Mesendoderm (in vitro differentiated cells): ENCODE measurements at places on chromosomes 12 and 14.

DNA sequence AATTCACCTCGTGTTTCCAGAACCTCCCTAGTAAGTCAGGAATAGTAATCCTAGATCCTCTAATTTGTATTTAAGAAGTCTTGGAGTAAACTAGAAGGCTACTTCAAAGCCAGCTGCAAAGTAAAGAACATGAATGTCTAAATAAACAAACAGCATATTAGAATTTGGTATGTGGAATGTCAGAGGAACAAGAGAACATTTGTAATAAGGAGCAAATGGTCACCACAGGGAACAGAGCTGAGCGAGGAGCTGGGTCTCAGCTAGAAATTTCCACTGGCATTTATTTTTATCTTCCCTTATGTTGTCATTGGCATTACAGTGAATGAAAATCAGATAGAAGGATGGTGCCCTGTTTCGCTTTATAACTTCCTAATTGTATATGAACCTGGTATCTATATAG is 50.2 kb downstream of the FRMD6 start:
- DNase-seq = peak; percentile 22

- no peak for DNase-seq
Measured at GRCh38 chr12:6478416-6478815, 7.9 kb upstream of the VAMP1 start.

- DNase-seq = peak; percentile 83
Measured at GRCh38 chr12:57008178-57008577, 1.8 kb upstream of the ZBTB39 start.

GRCh38 chr12:124208489-124208888 is 86.4 kb upstream of the RFLNA start:
- no peak for DNase-seq

DNA sequence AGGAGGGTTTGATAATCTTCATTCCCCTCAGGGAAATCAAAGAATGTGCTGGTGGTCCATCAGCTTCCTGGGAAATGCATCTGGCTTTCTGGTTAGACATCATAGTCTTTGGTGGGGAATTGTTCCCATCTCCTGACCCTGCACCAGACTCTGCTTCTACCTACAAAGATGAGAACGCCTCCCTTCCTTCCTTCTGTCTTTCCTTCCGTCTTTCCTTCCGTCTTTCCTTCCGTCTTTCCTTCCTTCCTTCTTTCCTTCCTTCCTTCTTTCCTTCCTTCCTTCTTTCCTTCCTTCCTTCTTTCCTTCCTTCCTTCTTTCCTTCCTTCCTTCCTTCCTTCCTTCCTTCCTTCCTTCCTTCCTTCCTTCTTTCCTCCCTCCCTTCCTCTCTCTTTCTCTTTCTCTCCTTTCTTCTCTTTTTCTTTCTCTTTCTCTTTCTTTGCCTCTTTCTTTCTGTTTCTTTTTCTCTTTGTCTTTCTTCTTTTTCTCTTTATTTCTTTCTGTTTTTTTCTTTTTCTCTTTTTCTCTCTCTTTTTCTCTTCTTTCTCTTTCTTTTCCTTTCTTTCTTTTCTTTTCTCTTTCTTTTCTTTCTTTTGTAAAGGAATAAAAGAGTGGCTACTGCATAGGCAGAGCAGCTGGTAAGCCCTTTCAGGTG is 189.0 kb upstream of the ARHGAP5 start:
- no peak for DNase-seq

DNA sequence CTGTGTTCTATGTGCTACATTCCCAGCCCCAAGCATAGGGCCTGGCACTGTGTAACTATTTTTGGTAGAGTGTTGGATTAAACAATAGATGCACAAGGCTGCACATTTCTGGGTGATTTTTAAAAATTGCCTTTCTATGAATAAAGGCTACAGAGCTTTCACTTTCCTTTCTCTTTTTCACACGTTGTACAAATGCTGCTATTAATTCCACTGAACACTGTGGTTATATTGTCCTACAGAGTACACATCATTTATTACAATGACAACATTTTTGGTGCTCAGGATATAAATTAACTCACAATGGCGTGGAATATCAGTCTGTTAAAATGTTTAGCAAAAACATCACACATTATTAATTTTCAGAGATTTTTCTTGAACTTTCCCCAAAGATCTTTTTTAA is 3.6 kb upstream of the EML1 start:
- DNase-seq = no peak

- DNase-seq = peak; percentile 91
Measured at GRCh38 chr14:87628129-87628528, 364.9 kb downstream of the GALC start.

GRCh38 chr12:101939306-101939705 is 61.9 kb downstream of the DRAM1 start:
- no peak for DNase-seq

- no peak for DNase-seq
Measured at GRCh38 chr12:54628186-54628846, 6.4 kb downstream of the LACRT start.

DNA sequence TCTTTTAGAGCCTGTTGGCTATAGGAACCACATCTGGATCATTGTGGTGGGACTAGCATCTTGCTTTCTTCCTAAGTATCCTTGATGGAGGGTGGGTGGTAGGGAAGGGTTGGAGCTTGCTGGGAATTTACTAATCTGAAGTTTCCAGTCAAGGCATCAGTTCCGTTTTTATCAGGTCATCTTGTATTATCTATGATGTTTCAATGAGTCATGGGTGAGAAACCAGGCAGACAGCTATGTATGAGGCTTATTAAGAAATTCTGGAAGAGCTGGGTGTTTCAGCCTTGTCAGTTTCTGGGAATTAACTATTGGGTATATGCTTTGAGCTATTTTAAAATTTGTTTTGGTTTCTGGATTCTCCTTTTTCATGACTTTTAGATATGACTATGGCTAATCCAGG is 11.3 kb downstream of the TSFM start:
- DNase-seq = no peak

DNA sequence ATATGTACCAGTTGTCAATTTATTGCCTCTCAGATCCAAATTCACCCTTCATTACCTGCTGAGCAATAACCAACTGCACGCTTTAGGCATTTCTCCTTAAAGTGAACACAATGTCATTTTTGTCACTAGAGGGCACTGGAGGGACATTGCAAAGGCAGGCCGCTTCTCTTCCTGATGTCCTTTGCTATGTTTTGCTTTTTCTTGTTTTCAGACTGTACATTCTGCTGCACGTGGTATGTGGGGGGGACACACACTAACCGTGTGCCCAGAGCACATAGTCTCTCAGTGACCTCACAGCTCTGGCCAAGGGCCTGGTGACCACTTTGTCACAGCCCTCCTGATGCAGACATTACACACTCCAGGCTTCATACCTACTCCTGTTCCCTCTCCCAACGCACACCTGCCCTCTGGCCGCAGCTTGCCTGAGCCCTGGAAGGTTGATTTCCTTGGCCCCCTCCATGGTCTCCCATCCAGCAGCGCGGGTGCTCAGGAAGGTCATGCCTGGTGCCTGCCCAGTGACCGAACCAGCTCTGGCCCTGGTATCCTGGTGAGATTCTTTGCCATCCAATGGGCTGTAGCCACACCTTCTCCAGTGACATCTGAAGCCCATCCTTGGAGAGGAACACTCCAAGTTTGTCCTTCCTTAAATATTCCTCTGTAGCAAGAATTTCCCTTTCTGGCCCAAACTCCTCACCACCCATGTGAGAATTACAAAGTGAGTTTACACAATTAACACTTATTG is 39.9 kb downstream of the MYO1H start:
- DNase-seq = peak; percentile 56

DNA sequence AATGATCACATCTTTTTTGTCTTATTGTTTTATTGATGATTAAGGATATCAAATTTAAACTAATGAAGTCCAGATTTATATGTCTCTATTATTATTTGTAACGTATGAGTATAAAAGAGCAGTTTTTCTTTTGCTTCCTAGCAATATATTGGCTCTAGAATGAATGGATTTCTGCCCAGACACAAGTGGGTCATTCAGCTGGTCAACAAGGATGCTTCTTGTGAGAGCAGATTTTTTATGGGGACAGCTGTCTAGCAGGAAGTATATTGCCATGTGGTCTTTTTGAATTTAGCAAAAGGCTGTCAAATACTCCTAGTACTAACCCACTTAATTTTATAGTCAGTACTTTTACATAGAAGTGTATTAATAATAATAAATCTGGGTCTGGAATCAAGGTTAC is 1071.1 kb upstream of the FLRT2 start:
- no peak for DNase-seq

- DNase-seq = no peak
Measured at GRCh38 chr12:2348482-2348852, 295.7 kb downstream of the CACNA1C start.

- no peak for DNase-seq
Measured at GRCh38 chr14:68593806-68594536, 198.9 kb downstream of the ZFP36L1 start.

DNA sequence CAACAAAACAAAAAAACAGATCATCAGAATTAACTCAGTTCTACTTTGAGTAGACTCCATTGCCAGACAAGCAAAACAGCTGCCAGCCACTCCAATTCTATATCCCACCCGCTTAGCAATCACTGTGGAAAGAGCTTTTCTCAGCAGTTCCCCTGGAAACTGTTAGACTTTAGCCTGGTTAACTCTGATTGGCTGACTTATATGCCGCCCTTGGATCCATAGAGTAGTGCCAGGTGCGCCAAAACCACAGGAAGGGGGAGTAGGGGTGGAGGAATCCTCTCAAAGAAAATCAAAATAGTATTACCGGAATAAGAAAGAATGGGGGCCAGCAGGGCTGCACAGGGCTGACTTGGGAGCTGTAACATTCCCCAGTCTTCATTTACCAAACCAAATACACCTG is 5.4 kb upstream of the EML5 start:
- no peak for DNase-seq

DNA sequence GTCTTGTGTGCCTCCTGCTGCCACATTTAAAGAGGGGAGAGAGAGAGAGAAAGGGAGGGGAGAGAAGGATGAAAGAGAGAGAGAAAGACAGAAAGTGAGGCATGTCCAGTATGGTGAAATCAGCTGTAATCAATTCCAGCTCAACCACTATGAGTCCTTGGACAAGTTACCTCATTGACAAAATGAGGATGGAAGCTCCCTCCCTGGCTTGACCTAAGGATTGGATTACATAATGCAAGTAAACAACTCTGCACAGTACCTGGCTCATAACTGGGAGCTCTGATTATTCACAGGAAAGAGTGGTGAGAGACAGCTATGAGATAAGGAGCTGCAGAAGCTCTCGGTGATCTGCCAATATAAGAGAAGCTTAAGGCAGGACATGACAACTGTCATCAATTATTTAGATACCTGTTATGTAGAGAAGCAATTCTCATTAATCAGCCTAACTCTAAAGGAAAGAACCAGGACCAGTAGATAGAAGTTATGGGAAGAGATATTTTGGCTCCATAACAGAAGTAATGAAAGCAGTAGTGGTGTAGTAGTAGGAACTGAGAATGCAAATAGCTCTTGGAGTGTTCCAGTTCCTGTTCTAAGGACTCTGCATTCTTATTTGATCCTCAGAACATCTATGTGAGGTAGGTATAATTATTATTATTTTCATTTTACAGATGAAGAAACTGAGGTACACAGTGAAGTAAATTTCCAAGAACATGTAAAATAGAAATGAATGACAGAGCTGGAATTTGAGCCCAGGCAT is 791.6 kb downstream of the DIO2 start:
- DNase-seq = no peak

GRCh38 chr12:94679554-94680195 is 29.3 kb upstream of the TMCC3 start:
- DNase-seq = peak; percentile 18

- DNase-seq = peak; percentile 28
Measured at GRCh38 chr12:101877806-101878242, 444 bp downstream of the DRAM1 start.

DNA sequence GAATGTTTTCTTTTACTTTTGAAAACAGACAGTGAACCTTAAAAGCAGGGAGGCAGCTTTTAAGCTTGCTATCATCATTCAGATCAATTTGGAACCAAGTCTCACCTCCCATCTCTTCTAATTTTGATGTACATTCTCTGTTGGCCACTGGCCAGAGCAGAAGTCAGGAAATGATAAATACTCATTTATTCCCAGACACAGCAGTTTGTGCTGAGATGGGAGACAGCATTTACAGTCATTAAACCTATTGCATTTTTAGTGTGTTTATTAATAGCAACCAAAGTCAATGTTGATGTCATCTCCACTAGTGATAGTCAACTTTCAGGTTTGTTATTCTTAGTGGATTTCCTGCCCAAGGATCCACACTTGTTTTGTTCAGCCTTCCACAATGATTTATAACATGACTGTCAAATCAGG is 320.0 kb upstream of the ATP2B1 start:
- DNase-seq = no peak

- no peak for DNase-seq
Measured at GRCh38 chr14:95163132-95163531, 5.8 kb upstream of the DICER1 start.

DNA sequence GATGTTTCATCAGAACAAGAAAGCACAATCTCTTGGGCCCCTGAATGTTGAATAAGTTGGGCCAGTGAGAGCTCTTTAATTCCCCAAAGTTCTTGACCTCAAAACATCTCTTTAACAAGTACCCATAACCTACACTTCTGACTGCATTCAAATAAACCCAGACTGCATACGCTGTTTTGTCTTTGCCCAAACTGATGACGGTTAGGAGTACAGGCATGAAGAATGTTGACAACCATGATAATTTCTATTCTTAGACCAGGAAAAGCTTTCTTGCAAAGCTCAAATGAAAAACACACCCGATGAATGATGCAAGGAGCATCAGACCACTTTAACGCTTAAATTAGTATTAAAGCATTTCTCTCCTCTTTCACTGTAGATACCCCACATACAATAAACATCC is 11.7 kb upstream of the RAB3IP start:
- DNase-seq = no peak

DNA sequence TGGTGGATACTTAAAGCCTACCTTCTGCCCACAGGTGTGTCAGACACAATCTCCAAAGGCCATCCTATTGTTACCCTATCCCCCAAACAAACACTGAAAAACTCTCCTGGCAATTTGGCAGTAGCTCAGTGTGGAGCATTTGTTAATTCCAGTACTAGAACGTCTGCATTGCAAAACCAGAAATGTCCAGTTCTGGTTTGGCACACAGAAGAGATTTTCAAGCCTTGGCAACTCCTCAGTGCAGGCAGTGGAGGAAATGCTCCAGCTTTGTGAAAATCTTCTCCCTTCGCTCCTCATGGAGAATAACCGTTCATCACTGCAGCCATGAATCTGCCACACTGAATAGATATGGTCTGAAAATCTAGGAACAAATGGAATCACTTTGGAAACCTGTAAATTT is 5.3 kb upstream of the SOCS2 start:
- no peak for DNase-seq

DNA sequence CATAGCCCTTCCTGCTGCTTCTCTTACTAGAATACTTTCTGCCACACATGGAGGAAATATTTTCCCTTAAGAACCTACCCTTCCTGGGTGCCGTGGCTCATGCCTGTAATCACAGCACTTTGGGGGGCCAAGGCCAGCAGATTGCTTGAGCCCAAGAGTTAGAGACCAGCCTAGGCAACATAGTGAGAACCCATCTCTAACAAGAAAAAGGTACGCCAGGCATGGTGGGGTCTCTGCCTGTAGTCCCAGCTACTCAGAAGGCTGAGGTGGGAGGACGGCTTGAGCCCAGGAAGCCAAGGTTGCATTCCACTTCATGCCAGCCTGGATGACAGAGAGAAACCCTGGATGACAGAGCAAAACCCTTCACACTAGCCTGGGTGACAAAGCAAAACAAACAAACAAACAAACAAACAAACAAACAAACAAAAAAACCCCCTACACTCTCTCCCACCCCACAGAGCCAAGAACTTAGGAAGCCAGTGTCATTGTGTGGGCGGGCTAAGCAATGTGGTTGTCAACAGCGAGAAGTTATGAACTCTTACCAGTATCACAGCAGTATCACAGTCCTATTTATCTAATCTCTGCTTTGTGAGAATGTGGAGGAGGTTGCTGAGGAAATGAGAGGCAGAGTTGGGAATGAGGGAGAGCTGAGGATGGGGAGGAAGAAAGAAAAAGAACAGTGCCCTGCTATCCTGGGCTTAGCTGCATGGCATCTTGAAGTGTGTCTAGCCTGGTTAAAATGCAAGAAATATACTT is 53.8 kb upstream of the CLEC14A start:
- peak; percentile 70 for DNase-seq
